GM13977 (cell line): ENCODE measurements at places on chromosomes 3 and 15.

- peak; percentile 5 for DNase-seq
Observed at GRCh38 chr3:18740631-18741583, 315.8 kb upstream of the SATB1 start.

GRCh38 chr3:160084998-160085397 is 96.4 kb downstream of the IL12A start:
- DNase-seq, result no peak

DNA sequence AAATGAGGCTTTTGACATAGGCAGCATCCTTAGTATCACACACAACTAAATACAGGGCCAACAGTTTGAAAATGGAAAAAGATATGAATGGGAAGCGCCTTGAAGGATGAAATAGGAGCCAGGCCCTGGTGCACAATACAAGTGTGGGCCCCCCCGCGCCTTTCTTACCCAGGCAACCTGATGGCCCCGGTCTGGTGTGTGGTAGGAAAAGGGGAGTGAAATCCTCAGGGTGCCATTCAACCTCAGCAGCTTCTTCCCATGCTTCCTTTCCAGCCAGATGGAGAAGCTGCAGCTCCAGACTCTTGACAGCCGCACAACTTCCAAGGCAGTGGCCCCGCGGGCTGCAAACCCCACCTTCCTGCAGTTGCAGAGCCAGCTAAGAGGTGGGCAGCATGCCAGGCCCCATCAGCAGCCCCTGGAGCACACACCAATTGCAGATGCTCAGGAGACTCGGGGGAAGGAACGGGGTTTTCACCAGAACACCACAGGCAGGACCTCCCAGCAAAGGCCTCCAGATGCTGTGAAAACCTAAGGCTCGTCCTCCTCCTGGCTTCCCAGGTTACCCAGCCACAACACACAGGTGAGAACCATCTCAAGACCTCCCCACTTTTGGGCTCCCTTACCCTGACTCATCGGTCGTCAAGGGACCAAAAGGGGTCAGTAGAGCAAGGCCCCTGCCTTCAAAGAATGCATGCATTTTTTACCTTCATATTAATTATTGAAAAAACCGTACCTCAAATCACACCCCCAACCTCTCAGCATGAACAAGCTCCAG is 101.6 kb downstream of the CPN2 start:
- no peak for DNase-seq

DNA sequence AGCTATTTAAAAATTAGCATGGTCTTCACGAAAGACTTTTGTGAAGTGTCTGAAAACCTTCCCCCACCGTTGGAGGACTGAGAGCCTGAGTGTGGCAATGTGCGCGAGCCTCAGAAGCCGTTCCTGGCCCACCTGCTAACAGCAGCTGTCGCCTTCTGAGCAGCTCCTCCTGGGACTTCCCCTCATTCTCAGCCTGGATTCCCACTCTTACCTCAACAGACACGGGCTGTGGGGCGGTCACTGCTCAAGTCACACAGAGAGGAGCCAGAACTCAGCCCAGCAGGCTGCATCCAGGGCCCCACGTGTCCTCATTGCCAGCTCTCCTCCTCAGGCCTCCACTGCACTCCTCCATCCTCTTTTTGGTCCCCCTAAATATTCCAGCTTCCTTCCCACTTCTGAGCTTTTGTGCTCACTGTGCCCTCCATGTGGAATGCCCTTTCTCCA is 7.8 kb downstream of the DNASE1L3 start:
- DNase-seq, result no peak

- DNase-seq, result no peak
Observed at GRCh38 chr15:29102911-29103823, 166.5 kb downstream of the NSMCE3 start.

DNA sequence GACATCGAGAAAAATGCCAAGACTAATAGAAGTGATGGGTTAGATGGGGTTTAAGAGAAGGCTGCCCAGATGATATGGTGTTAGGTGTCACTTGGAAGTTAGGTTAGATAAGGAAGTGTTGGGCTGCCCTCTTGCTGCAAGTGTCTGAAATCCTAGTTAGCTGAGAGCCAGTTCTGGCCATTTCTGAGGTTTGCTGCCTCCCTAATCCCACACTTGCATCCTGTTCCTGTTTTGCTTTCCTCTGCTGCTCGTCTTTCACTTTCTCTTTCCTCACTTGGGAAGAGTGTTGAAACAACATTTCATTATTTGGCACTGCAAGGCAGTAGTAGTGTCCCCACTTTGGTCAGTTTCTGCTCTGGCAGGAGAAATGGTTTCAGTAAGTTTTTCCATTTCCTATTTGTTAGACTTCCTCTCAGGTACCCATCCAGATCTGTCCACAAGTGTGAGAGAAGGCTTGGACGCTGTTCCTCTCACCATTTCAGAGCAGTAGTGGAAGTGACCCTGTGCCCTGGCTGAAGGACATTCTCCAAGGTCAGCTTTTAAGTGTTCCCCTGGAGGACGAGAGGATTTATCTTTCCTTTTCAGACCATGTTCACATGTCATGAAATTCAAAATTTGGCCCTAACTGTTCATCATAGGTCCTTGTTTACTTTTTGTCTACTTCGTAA is 93.3 kb downstream of the ADAMTSL3 start:
- DNase-seq, result no peak

- peak; percentile 47 for DNase-seq
Observed at GRCh38 chr3:168165390-168166269, 69.9 kb upstream of the GOLIM4 start.

GRCh38 chr3:160374925-160375324 is 24.1 kb downstream of the IFT80 start:
- DNase-seq, result no peak

DNA sequence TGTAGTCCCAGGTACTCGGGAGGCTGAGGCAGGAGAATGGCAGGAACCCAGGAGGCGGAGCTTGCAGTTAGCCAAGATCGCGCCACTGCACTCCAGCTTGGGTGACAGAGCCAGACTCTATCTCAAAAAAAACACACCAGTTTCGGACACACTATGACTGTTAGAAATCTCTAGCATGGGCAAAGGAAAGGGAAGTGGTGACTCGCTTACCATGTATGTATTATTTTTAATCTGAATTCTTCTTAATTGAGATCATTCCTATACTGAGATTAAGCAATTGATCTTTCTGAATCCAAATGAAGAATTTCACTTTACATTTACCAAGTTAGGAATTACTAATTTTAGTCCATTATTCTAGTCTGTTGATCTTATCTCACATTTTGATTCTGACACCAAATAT is 459.2 kb upstream of the ALCAM start:
- DNase-seq, result no peak

DNA sequence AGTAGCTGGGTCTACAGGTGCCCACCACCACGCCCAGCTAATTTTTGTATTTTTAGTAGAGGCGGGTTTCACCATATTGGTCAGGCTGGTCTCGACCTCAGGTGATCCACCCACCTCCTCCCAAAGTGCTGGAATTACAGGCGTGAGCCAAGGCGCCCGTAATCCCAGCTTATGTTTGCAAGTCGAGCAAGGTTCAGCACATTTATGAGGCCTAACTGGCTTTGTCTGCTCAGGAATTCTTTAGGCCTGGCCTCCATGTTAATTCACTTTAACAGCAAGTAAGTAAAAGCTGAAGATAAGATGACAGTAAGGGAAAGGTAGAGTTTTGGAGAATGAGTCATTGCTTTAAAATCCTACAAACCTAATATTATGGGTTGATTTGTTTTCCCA is 24.6 kb downstream of the SIDT1 start:
- DNase-seq, result no peak

- no peak for DNase-seq
Observed at GRCh38 chr3:51709004-51709420, 2.1 kb downstream of the GRM2 start.

- DNase-seq, result no peak
Observed at GRCh38 chr3:73791356-73791755, 166.6 kb upstream of the PDZRN3 start.

- DNase-seq, result no peak
Observed at GRCh38 chr3:131360191-131360755, 21.3 kb upstream of the NUDT16 start.

- no peak for DNase-seq
Observed at GRCh38 chr15:83602021-83602420, 51.9 kb upstream of the ADAMTSL3 start.

GRCh38 chr3:131701153-131701770 is 198.5 kb upstream of the MRPL3 start:
- no peak for DNase-seq

DNA sequence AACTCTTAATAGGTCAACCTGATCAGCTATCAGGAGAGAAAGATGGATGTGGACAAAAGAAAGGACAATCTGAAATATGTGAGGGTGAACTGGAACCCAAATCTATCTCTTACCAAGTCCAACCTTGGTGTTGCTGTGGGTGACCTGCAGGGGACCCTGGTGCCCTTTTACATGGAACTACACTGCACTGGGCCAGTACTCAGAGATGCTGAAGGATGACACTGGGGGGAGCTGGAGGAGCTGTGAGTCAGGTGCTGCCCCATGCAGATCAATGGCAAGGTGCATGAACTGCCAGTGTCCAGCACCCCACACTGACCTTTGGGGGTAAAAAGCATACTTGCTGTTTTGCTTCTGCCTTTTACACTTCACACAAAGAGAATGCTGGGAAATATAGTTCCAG is 55.6 kb upstream of the TBC1D5 start:
- DNase-seq, result no peak

GRCh38 chr3:107861904-107862303 is 228.9 kb downstream of the CD47 start:
- no peak for DNase-seq

GRCh38 chr15:77426871-77427270 is 6.2 kb downstream of the HMG20A start:
- DNase-seq, result no peak

DNA sequence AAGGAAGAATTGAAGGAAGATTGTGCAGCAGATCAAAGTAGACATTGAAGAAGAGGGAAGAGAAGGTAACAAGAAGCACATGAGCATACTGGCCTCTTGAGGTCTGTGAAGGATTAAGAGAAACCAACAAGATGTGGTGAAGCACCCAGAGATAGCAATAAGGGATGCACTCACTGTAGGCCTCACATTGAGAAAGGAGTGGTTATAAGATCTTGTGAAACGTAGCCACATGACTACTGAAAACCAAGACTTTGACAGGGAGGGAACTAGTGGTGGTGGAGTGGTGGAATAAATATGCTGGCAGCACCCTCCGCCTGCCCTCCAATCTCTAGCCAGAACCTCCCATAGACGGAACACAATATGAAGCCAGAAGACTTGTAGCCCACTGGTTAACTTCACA is 651.2 kb downstream of the DIPK2A start:
- no peak for DNase-seq

DNA sequence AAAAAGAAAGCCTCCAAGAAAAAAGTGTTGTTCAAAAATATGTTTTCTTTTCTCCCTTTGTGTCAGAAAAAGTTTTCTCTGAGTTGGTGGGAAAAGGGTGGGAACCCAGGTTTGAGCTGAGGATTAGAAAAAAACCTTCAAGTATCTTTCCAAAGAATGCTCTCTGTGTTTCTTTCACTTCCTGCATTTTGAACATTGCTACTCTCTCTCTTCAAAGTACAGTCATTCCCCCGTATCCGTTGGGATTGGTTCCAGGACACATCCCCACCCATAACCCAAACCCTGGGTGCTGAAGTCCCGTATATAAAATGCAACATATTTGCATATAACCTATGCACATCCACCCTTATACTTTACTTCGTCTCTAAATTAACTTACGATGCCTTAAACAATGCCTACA is 139.6 kb downstream of the TMCO5A start:
- DNase-seq, result no peak

DNA sequence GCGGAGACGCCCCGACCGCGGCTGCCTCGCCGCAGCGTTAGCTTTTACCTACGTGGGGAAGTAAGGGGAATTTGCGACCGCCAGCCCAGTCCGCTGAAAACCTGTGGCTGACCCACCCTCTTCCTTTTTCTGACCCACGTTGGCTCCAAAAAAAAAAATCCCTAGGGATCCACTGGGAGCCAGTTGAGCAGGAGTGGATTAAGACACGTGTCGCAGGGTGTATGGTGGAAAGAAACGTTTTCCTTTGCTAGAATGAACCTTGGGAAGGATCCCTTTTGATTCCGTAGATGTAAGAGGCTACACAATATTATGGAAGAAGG is 575 bp upstream of the PCYT1A start:
- no peak for DNase-seq

- DNase-seq, result no peak
Observed at GRCh38 chr3:172051310-172051956, 12.1 kb downstream of the FNDC3B start.
